ENCODE measurements at places on chromosomes 16 and 17. TPM values are rescaled to one million over a fixed set of nuclear protein-coding genes. Genes with fewer than 3 reads are reported as not detected.

Gene BRCA1
- total RNA-seq: 23.4 TPM

Gene ITGAL
- total RNA-seq: not detected

Gene FOXF1
- total RNA-seq: not detected

Gene LDHD
- total RNA-seq: 0.46 TPM

Gene NCOR1
- total RNA-seq: 83.9 TPM

Gene PRDM7
- not detected for total RNA-seq

Gene HCRT
- total RNA-seq: not detected

Gene PHOSPHO1
- total RNA-seq: 0.79 TPM

Gene CD300LB
- 0.17 TPM for total RNA-seq

Gene SLC38A8
- not detected for total RNA-seq

Gene ITGA3
- total RNA-seq: 409 TPM

Gene KRTAP9-3
- not detected for total RNA-seq

Gene NBR1
- total RNA-seq: 41.5 TPM

Gene PIMREG
- total RNA-seq: 48.9 TPM

Gene CCDC154
- 0.05 TPM for total RNA-seq

Gene ASPA
- not detected for total RNA-seq

Gene EIF5A
- 1,622 TPM for total RNA-seq

Gene NSRP1
- 25.9 TPM for total RNA-seq

Gene CORO1A
- total RNA-seq: 4.1 TPM

Gene DBNDD1
- total RNA-seq: 61.7 TPM

Gene TBX2
- 3.7 TPM for total RNA-seq

Gene HBA1
- 1.4 TPM for total RNA-seq

Gene RGS11
- total RNA-seq: 5.5 TPM

Gene TIGD7
- 1.5 TPM for total RNA-seq

Gene RAPGEFL1
- 3.4 TPM for total RNA-seq

Gene C16orf92
- total RNA-seq: not detected

Gene DCXR
- 87.6 TPM for total RNA-seq

Gene NMRAL1
- 41.8 TPM for total RNA-seq

Gene GFOD2
- 16.0 TPM for total RNA-seq

Gene CDH8
- 0.82 TPM for total RNA-seq

Gene CCL3
- total RNA-seq: not detected

Gene FBXW10
- total RNA-seq: 1.1 TPM

Gene USB1
- 80.5 TPM for total RNA-seq

Gene DNAH9
- not detected for total RNA-seq

Gene CTRB2
- total RNA-seq: not detected

Gene MT1M
- not detected for total RNA-seq

Gene DHX40
- 41.8 TPM for total RNA-seq

Gene ITGB3
- total RNA-seq: 5.1 TPM

Gene PLCG2
- total RNA-seq: 3.5 TPM

Gene ZNF768
- 37.2 TPM for total RNA-seq

Gene SCGB1C2
- not detected for total RNA-seq

Gene ABCC11
- 0.16 TPM for total RNA-seq

Gene MGRN1
- total RNA-seq: 40.5 TPM

Gene CACNG4
- total RNA-seq: 13.9 TPM

Gene RNF222
- not detected for total RNA-seq

Gene AURKB
- 139 TPM for total RNA-seq

Gene MT1G
- not detected for total RNA-seq

Gene PRR15L
- total RNA-seq: 0.84 TPM

Gene MRPL45
- 62.3 TPM for total RNA-seq

Gene SLC2A4
- total RNA-seq: 0.40 TPM

Gene TAC4
- not detected for total RNA-seq

Gene MYADML2
- not detected for total RNA-seq

Gene ARL5C
- total RNA-seq: not detected

Gene RAB11FIP4
- 1.4 TPM for total RNA-seq

Gene UBTF
- 87.2 TPM for total RNA-seq
